NCI-H2029 (cell line): ENCODE measurements at places on chromosomes 12 and 14.
A peak's percentile ranks its signal among the peaks of the same experiment; 100 is the strongest.

DNA sequence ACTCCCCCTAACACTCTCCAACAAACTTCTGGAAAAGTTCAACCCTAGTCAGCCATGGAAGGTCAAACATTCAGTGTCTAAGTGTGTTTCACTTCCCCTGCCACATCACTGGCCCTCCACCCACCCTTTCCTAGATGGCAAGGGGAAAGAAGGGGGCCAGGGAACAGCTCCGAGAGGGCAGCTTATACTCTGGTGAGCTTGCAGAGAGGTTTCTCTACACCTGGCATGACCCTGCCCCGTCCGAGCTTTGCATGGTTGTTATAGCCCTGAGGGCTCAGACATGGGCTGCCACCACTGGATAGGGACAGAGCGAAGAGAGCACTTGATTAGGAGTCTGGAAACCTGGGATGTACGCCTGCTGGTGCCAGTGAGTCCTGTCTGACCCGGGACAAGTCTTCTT, 4.0 kb downstream of the ACVRL1 start:
- DNase-seq = no peak

DNA sequence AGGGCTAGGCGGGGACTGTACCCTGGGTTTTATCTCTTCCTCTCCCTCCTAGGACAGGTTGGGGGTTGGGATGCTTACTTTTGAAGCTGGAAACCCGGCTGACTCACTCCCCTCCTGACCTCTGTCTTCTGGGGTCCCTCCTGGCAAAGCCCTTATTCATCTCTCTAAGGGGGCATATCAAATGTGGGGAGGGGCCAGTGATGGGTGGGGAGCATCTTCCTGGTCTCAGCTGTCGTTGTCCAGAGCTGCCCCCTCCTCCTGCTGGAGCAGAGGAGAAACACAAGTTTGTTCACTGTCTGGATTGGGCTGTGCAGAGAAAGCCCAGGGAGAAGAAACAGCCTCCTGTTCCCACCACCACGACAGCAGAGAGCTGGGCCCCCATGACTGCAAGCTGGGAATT, 85.8 kb downstream of the TNFAIP2 start:
- DNase-seq = no peak

DNA sequence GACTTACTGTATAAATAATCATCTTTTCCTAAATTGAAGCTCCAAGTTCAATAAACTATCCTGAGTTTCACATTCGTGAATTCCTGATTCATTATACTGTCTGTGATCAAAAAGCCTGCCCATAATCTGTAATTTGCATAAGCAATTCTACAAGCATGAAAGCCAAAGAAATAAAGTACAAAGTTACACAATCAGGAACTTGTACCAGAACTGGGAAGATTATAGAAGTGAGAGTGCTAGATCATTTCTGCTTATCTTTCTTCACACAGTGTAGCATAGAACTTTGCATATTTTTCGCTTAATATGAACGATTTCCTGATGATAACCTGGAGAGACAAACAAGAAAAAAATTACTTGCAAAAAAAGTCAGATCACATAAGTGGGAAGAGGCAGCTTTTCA, 308.2 kb downstream of the C12orf50 start:
- no peak for DNase-seq

GRCh38 chr14:23539248-23540140, 12.1 kb downstream of the ZFHX2 start:
- peak; percentile 88 for DNase-seq

- no peak for DNase-seq
Measured at GRCh38 chr14:106302661-106303060, 776.3 kb downstream of the TMEM121 start.

GRCh38 chr12:126582231-126582630, 1517.0 kb downstream of the AACS start:
- peak; percentile 17 for DNase-seq

- no peak for DNase-seq
Measured at GRCh38 chr14:71395151-71395604, 487.9 kb downstream of the PCNX1 start.

- DNase-seq = no peak
Measured at GRCh38 chr12:41459906-41460214, 271.7 kb downstream of the PDZRN4 start.

DNA sequence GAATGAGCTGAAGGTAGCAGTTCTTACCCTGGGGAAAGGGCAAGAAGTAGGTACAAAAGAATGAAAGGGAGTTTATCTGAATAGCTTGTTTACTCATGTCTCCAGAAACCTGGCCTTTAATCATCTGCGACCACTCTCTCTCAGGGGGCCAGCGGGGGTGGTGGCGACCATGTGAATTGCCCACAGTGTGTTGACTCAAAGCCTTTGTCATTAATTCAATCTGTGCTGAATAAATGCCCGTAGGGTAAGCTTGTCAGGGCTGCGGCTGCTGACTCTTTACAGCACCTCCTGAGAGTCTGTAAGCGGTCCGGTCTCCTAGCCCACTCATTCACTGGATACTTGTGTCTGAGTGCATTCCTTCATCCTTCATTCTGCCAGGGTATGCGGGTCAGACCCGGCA, 874.4 kb downstream of the SLC6A15 start:
- no peak for DNase-seq

DNA sequence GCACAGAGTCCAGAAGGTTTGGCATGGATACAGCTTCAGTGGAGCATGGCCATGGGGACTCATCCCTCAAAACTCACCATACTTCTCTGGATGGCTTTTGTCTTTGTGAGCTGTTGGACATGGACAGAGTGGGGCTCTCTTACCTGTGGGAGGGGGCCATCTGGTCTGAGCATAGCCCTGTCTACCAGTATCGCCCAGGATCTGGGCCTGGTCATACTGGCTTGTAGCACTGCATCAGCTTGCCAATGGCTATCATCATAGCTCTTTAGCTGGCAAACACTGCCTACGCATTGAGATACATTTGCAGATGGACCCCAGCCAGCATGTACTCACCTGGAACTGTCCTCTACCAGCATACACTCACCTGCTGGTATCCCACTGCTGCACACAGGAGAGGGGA, 975.2 kb upstream of the NOVA1 start:
- no peak for DNase-seq

DNA sequence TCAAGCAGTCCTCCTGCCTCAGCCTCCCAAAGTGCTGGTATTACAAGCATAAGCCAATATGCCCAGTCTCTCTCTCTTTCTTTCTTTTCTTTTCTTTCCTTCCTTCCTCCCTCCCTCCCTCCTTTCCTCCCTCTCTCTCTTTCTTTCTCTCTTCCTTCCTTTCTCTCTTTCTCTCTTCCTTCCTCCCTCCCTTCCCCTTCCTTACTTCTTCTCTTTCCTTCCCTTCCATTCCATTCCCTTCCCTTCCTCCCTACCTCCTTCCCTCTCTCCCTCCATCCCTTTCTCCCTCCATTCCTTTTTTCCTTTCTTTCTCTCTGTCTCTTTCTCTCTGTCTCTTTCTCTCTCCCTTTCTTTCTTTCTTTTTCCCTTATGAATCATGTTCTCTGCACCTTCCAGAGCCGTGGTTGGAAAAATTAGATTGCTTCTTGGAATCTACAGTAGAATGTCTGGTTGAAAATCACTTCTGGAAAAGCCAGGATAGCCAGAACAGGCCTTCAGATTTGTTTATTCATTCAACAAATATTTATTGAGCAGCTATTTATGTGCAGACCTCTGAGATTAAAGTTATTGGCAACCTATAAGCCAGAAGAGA, 68.4 kb upstream of the ARHGAP5 start:
- no peak for DNase-seq

DNA sequence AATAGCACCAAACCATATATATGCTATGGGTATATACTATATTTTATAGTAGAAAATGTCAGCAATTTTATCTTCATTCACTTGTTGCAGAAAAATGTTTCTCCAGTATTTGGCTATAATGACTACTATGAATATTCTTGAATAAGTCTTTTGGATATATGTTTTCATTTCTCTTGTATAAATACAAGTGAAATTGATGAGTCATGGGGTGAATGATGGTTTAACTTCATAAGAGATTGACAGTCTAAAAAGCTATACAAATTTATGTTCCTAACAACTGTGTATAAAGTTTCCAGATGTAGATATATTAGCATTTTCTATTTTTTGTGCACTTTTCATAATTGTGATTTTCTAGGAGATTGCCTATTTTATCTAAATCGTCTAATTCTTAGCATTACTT, 714.8 kb downstream of the TRHDE start:
- DNase-seq = no peak

- no peak for DNase-seq
Measured at GRCh38 chr12:82407481-82407880, 49.2 kb downstream of the METTL25 start.

DNA sequence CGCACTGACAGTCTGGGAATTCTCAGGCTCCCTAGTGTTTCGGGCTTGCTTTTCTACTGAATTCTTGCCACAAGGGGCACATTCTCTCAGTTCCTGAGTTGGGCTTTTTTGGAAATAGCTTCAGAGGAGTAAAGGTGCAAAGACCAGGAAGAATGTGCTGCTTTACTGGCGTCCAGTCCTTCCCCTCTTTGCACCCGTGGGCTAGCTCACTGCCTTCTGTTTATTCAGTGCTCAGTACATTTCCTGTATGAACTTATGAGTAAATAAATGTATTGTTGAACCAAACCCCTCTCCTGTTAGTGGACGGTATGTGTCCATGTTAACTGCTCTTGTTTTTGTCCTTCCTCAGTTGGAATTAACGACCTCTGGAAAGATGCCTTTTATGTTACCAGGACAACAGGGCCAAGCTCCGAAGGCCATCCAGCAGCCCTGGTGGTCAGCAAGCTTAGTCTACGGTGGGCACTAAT, 24.0 kb downstream of the GSG1 start:
- no peak for DNase-seq

DNA sequence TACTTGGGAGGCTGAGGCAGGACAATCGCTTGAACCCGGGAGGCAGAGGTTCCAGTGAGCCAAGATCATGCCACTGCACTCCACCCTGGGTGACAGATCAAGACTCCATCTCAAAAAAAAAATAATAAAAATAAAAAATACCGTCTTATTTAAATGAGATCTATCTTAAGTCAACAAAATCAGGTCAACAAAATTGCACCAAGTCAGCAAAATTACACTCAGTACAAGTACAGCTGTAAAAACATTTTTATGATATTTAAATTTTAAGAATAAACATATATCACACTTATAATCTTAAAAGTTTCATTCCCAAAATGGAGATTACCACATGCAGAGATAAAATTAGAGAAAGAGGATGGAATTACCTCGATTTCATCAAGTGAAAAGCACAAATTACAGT, 33.2 kb downstream of the HECTD1 start:
- DNase-seq = no peak

- no peak for DNase-seq
Measured at GRCh38 chr12:49998453-49998852, 25.7 kb downstream of the AQP6 start.

DNA sequence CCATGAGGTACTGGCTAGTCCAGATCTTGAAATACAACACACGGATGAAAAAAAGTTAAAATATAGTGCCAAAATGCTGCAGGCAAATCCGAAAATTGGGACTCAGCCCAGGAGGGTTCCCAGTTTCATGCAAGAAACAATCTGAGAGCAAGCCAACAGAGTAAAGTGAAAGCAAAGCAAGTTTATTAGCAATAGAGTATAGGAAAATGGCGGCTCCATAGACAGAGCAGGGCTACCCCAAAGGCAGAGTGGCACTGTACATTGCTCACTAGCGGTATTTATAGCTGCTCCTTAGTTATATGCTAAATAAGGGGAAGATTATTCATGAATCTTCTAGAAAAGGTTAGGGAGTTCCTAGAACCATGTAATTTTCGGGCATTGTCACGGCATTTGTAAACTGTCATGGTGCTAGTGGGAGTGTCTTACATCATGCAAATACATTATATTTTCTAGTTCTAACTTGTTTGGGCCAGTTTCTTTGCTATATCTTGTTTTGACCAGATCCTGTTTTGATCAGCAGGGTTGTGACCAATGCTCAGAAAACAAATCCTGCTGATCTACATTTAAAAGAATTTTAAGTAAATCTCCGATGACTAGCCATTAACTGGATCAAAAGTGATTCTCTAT, 29.1 kb downstream of the RECQL start:
- no peak for DNase-seq

- DNase-seq = peak; percentile 92
Measured at GRCh38 chr14:58171090-58171489, 19.1 kb upstream of the ARMH4 start.

- DNase-seq = no peak
Measured at GRCh38 chr12:130263996-130264395, 73.7 kb upstream of the PIWIL1 start.

DNA sequence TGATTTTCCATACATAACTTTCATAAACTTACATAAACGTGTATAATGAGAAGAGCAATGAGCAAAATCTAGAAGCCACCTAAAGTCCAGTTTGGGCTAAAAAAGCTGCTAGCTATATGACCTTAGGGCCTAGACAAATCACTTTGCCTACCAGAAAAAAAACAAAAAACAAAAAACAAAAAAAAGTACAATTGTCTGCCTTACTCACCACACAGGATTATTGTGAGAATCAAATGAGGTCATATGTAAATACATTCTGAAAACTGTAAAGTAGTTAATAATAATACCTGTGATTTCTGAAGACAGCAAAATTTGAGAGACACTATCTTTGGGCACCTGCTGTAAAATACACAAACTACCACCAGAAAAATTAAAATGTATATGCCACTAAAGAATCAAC, 4.2 kb downstream of the ATP2B1 start:
- DNase-seq = no peak

GRCh38 chr14:56891226-56891625, 80.9 kb upstream of the OTX2 start:
- DNase-seq = no peak

DNA sequence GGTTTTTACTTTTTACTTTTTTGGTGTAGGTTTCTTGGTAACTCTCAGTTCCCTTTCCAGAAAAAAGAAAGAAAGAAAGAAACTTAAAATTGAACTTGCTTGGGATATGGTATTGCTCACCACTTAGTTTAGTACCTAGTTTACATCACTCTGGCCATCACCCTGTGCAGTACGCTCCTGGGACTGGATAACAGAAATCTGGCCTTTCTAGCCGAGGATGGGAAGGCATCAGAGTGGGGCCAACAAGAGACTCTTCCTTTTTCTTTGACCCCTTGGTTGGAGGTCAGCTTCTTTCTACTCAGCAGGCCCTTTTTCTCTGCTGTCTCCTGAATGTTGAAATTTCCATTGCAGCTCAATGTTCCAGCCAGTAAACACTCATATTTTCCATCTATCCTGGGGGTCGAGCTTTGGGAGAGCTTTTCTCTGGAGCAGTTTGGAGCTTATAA, 156.6 kb downstream of the TGFB3 start:
- DNase-seq = no peak

GRCh38 chr14:75748336-75748735, 87.3 kb downstream of the TTLL5 start:
- no peak for DNase-seq

- no peak for DNase-seq
Measured at GRCh38 chr12:46377678-46378077, 5.1 kb upstream of the SLC38A2 start.

GRCh38 chr12:45959728-45960127, 30.6 kb downstream of the SCAF11 start:
- no peak for DNase-seq

GRCh38 chr12:109558374-109559199, 14.7 kb downstream of the MMAB start:
- DNase-seq = no peak

DNA sequence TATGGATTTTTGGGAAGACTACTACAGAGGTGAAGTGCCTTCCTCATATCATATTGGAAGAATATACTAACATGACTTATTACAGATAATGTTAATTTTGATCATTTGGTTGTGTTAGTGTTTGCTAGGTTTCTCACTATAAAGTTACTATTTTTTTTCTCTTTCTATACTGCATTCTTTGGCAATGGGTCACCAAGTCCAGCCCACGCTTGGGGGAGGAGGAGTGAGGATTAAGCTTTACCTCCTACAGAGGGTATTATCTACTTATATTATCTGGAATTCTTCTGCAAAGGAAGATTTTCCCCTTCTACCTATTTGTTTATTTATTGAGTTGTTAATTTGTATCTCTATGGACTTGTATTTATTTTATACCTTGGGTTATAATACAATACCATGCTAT, 31.5 kb downstream of the SCN8A start:
- no peak for DNase-seq
